ENCODE measurements at places on chromosomes 16 and 17. TPM values are rescaled to one million over a fixed set of nuclear protein-coding genes. Genes with fewer than 3 reads are reported as not detected.

HSF5 gene
- not detected for total RNA-seq

CCDC144A gene
- 10.3 TPM for total RNA-seq

KLHDC4 gene
- 14.7 TPM for total RNA-seq

GNAO1 gene
- 1.3 TPM for total RNA-seq

PIRT gene
- not detected for total RNA-seq

KRT17 gene
- 6.1 TPM for total RNA-seq

KIF19 gene
- not detected for total RNA-seq

PITPNM3 gene
- 0.64 TPM for total RNA-seq

WNT9B gene
- total RNA-seq: under 0.01 TPM

RRN3 gene
- total RNA-seq: 28.7 TPM

RHBDL3 gene
- under 0.01 TPM for total RNA-seq

HBQ1 gene
- total RNA-seq: not detected

Data from fibroblast of villous mesenchyme (primary cell).